ENCODE measurements at places on chromosomes 5 and 9. TPM values are rescaled to one million over a fixed set of nuclear protein-coding genes. Genes with fewer than 3 reads are reported as not detected.

PALM2AKAP2 gene
- 94.7 TPM for total RNA-seq

ANKRD34B gene
- total RNA-seq, result not detected

GARIN3 gene
- not detected for total RNA-seq

NR2F1-AS1 gene
- total RNA-seq, result 0.45 TPM

C9 gene
- total RNA-seq, result not detected

DNA sequence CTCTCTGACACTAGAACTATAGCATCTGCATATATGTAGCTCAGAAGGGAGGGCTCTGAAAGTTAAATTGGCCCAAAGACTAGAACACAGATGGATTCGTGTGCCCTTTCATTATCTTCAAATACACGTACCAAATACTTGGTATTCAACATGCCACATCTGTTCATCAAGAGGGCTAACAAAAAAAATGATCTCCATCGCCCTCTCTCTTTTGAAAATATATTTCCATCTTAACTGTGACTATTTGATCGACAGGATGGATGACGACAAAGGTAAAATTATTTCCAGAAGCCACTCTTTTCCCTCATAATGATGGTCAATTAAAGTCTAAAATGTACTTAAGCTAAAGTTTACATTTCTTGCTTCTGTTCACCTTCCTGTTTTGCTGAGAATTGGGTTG lies 77.0 kb downstream of the SEMA6A start:
- no peak for DNase-seq

DNA sequence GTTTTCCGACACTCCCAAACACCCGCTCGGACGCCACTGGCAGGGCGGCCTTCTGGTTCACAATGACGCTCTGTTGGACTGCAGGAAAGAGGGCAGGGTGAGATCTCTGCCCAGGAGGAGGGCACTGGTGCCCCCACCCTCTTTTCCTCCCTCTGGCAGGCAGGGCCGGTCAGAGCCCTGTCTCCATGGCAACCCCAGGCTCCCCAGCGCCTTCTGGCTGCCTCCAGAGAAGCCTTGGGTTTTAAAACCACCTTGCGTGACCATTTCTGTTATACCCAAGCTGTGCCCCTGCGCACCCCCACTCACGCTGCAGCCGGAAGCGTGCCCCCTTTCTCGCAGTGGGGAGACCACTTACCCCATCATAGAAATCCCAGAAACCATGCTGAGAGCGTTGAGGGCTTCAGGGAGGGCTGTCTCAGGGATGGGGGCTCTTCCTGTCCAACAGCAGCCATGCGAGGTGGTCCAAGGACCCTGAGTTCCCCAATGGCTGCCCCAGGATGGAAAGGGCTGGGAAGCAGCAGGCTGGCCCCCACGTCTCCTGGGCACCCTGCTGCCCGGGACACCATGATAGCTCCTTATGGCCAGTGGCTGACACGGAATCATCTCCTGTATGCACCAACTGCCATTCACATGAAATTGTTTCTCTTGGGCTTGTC lies 7.3 kb downstream of the C9orf50 start:
- DNase-seq, result no peak

GRCh38 chr5:133285583-133286021 lies 233.8 kb downstream of the HSPA4 start:
- peak; percentile 39 for DNase-seq

DNA sequence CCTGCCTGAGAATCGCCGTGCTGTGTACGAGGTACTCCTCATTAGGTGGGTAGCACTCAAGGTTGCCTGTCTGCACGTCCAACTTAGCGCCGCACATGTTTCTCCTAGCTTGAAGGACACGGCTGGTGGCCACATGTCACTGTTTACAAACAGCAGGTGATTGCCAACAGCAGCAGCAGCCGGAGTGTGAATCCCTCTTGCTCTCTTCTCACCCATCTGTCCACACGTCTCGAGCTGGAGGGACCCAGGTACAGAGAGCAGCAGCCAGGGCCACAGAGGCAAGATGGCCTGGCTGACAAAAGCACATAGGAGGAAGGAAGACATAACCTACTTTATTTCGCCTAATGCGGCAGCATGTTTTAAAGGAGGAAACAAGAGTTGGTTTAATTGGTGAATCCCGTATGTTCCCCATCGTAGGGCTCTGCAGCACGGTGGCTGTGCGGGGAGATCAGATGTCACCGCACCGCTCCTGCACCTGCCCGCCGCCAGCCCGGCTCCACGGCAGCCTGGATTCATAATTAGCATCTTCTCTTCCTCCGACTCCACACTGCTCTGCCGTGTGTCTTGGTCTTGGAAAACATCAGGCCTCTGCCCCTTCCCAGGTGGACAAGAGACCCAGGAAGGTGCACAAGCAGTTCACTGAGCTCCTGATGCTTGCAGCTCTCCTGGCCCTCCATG lies 201.6 kb upstream of the IRX1 start:
- DNase-seq, result no peak

GRCh38 chr5:150625164-150625535 lies 15.3 kb upstream of the SYNPO start:
- no peak for DNase-seq

DNA sequence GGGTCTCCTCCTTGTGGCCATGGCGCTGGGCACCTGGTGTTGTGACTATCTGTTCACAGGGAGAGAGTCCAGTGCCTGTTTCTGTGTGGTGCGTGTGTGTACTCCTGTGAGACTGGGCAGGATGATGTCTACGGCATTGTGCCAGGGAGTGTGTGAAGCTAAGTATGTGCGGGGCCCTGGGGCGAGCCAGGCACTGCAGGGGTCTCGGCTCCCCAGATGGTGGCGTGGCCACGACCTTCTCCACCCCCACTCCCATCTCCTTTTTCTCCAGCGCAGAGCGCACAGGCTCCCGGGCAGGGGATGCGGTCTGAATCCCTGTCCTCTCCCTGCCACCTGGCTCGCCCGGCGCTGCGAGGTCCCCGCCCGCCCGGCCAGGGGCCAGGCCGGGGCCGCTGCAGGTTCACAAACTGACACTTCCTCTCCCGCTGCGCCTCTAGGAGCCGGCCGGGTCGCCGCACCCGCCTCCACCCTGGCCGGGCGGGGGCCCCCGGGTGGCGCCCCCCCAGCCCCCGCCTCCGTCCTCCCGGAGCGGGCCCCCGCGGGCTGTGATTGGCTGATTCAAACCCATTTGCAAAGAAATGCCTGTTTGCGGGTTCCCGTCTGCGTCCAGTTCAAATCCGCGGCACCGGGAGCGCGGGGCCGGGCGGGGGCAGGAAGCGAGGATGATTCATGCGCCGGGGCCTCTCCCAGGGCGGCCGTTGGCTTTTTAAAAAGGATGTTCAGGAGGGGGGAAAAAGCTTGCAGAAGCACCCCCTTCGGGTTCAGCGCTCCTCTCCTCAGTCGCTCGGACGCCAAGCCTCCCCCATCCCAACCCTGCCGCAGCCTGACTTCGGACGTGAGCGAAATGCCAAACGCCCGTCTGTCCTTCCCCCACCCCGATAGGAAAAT lies 790 bp downstream of the PHF19 start:
- peak; percentile 85 for DNase-seq

DNA sequence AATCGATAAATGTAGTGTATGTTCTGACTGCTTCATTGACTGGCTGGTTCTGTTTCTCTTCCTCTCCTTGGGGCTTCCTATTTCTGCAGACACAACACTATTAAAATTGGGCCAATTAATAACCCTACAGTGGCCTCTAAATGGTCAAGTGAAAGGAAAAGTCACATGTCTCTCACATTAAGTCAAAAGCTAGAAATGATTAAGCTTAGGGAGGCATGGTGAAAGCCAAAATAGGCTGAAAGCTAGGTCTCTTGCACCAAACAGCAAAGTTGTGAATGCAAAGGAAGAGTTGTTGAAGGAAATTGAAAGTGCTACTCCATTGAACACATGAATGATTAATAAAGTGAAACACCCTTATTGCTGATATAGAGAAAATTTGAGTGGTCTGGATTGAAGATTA lies 58.2 kb downstream of the CCNH start:
- DNase-seq, result no peak

DNA sequence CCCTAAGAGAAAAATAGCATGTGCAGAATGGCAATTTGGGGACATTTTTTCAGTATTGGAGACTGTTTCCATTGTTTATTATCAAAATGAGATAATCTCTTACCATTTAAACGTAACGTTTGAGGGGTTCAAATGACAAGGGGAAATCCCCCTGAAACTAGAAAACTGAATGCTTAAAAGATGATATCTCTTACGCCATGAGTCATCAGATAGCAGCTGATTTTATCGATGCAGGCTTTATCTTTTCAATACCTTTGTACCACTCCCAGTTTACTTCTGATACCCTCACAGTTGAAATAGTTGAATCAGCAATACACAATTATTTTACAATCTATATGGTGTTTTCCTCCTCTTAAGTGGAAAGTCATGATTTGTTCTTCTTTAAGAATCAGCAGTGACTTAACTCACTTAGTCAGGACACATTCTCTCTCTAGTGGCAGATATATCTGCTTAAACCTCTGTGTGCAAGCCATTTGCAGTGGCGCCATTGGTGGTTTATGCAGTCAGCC lies 29.2 kb downstream of the OSMR start:
- DNase-seq, result no peak

GRCh38 chr9:89606049-89606623 lies 1.3 kb downstream of the GADD45G start:
- DNase-seq, result peak; percentile 81

GRCh38 chr9:104843644-104844240 lies 79.8 kb downstream of the NIPSNAP3B start:
- DNase-seq, result no peak

GRCh38 chr5:41797662-41798061 lies 72.6 kb downstream of the OXCT1 start:
- no peak for DNase-seq

DNA sequence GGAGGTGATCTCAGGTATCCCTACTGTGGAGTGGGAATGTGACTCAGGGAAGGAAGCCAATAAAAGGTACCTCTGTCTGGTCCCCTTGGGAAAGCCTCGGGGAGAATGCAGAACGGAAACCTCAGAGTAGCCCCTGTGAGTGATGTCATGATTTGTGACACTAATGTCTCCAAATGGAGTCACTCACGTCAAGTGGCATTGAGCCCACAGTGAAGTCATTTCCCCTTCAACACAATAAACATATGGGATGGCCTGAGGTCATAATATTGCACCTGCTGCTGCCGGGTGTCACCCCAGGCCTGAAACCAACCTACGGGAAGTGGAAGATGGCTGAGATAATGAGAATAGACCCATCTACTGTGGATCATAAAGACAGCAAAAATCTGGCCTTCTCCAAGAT lies 75.9 kb upstream of the GOLM1 start:
- no peak for DNase-seq

- no peak for DNase-seq
Measured at GRCh38 chr9:133463234-133463863, 3.6 kb downstream of the CACFD1 start.

DNA sequence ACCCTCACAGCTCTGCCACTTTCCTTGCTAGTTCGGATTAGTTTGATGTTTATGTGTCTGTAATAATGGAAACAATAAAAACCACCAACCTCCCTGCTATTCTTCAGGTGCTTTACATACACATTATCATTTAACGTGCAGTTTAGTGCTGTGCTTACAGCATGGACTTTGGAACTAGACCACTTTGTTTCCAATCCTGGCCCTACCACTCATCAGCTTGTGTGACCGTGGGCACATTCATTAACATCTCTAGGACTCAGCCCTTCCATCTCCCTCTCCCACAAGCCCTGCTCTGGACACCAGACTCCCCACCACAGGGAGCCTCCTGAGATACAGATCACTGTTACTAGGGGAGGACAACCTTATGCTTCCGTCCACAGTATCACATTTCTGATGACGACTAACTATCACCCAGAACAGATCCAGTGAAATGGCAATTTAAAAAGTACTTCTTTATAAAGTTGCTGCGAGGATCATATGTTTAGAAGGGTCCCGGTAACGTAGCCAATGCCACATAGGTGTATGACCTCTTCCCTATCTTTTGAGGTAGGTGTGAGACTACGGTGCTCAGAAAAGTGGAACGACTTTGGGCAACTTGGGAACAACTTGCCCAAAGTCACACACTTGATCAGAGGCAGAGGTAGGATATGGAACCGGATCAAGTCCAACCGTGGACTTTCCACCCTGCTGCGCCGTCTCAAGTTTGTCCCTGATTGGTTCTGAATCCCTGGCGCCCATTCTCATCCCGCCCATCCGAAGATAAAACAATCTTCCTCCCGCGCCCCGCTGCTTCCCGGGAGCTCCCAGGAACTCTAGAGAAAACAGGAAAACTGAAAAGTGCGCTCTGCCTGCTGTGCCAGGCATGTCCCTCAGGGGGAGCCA lies 132.4 kb upstream of the NIPBL start:
- peak; percentile 82 for DNase-seq

DNA sequence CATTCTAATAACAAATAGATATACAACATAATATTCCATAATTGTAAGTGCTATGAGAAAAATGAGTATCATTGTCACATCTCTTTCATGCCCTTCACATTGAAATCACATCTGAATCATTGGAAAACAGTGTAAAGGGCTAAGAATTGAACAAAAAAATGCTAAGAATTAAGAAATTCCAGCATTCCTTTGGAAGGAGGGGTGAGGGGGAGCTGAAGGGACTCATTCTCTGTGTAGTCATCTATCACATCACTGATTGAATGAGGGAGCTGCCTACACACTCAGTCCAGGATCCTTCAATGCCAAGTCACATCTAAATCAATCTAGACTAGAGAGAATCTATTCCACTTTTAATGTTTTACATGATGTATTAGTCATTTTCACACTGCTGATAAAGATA lies 286.6 kb downstream of the DTWD2 start:
- no peak for DNase-seq

GRCh38 chr5:132052520-132052919 lies 7.9 kb upstream of the IL3 start:
- DNase-seq, result no peak

GRCh38 chr5:112514111-112514510 lies 95.0 kb upstream of the EPB41L4A start:
- no peak for DNase-seq

DNA sequence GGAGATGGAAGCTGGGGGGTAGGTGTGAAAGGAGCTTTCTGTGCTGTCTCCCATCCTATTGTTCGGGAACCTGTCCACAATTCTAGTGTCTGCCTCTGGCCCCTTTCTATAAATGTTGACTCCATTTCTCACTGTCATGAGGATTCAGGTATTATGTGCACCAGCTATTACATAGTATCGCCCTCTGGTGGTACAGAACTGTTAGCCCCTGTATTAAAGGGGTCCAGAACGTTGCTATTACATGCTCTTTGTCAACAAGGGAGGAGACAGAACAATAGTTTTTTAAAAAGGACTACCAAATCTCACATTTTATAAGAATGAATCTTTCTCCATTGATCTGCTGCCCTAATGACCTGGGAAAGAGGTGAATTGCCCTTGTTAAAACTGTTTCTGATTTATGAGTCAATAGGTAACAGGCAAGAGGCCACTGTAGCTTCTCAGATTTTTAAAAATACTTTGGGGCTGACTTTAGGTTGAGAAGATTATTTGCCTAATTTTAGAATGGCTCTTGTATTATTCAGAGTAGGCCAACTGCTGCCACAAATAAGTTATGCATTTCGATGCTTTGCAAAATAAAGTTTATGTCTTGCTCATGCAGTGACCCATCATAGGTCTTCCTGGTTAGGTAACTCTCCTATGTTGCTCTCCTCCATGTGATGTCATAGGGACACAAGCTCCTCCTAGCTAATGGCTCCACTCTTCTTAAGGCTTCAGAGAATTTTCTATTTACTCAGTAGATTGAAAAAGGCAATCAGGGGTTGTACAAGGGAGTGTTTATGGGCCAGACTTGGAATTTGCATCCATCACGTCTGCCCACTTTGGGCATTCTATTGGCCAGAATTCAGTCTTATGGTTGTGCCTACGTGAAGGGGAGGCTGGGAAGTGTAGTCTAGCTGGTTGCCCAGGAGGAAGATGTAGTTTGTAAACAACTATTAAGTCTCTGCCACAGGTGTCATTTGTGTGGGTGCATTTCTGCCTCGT lies 20.8 kb downstream of the DCANP1 start:
- peak; percentile 65 for DNase-seq

Data from cardiac muscle cell (in vitro differentiated cells and primary cell).